ENCODE measurements at places on chromosomes 5 and 9. TPM values are rescaled to one million over a fixed set of nuclear protein-coding genes. Genes with fewer than 3 reads are reported as not detected.

HAVCR2 gene
- polyA plus RNA-seq = not detected

CAMK4 gene
- polyA plus RNA-seq = 4.0 TPM

CARD9 gene
- 0.60 TPM for polyA plus RNA-seq

ARL10 gene
- 6.7 TPM for polyA plus RNA-seq

ANKRD34B gene
- not detected for polyA plus RNA-seq

DNA sequence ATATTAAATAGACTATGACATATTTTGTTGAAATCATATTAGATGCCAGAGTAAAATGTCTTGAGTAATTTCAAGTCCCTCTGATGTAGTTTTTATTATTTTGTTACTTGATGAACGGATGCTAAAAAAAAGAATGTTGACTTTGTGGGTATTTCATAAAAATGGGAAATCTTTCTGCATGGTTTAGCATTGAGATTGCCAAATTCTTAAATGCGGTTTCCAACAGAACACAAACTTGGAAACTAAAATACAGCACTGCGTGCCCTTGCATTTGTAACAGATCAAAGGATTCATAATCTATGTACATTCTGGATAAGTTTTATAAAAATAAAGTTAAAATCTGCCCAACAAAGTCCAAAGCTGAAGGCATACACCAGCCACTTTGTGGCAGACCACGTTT lies 425.5 kb upstream of the DAB2 start:
- no peak for DNase-seq

DNA sequence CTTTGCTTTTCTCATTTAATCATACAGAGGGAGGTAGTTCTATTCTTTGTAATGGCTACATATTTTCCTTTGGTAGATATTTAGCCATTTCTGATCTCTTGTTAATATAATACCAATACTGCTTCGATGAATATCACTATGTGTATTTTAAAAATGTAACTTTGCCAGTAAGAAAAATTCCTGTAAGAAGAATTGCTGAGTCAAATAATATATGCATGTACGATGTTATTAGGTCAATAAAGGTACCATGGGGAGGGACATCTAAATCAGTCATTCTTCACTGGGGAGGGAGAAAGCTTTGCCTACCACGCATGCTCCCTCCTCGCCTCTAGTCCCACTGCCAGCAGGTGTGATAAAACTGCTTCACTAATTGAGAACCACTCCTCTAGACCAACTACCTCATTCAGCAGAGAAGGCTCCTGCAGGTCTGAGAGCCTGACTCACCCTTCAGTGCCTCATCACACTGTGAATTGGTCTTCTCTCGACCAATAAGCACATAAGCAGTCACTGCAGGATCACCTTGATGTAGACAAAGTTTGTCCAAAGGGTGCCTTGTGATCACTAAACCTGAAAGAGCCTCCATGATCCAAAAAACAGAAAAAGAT lies 56.1 kb upstream of the TBCA start:
- DNase-seq = no peak

DNA sequence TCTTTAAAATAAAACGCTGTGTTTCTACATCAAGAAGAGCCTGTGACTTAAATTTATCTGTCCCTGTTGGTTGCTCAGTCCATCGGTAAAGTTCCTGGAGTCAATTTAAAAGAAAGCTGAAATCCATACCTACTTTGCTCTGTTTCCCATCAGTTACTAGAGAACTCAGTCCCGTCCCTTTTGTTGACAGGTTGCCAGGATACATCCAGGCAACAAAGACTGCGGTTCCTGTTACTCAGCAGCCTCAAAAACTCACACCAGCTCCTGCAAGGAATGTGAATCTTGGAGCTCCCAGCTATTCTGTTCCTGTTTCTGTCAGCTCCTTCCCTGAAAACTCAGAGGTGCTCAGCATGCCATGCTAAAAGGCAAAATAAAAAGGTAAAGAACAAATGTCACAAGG lies at the start of gene ZNF474:
Gene ZNF474, plus strand, starts transcription at position 241 of the 400 bp plus-strand sequence. CDS start 22,445 bp downstream, outside the sequence.
- DNase-seq = peak; percentile 98

DNA sequence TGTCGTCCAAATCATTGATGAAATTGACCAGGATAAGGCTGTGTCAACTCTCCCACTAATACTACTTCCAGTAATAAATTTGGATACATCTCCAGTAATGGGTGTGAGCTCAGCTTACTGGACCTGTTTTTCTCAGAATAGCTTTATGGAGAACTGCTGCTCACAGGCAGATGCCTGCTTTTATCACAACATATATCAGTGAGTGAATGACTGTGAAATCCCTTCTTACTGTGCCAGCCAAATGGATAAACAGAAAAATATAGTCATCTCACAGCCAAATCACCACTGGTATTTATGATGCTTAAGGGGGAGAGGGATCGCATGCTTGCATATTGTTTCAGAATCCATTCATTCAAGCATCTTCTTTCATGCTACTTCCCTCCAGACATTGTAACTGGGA lies 148.4 kb upstream of the PAPPA start:
- DNase-seq = no peak

DNA sequence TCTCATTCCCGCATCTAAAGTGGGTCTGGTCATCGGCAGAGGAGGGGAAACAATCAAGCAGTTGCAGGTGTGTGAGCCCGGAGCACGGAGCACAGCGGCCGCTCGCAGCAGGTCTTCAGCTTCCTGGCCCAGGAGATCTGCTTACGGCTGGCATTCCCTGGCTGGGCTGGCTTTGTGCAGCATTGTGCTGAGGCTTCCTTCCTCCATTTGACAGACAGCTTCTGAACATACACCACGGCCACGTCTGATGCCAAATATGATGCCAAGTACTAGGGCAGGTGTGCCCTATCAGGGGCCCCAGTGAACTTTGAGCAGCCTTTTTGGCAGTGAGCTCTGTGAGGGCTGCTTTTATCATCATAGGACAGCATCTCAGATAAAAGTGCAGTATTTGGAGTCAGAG lies 37.1 kb downstream of the FUBP3 start:
- no peak for DNase-seq

- DNase-seq = no peak
Measured at GRCh38 chr9:92616199-92616641, 53.7 kb downstream of the IPPK start.

Data from GM23248 (cell line).